ENCODE measurements at places on chromosomes 6 and 20. TPM values are rescaled to one million over a fixed set of nuclear protein-coding genes. Genes with fewer than 3 reads are reported as not detected.

DNA sequence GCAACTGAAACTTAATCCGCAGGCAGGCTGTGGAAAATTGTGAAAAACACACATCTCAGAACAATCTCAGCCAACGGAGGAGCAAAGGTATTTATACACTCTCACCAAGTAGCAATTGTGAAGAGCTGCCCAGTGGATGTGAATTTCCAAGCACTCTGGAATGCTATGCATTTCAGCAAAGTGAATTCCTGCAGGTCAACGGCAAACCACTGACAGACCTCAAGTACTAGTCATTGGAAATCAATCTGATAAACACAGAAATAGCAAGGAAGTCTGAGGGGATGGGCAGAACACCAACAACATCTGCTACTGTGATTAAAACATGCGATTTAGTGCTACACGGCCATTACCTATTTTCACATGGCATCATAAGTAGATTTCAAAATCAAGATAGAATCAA, 429.1 kb downstream of the HTR1B start:
- H3K27ac ChIP-seq, result peak overlapping the region; percentile 65
- H3K36me3 ChIP-seq, result peaks cover 2% of the 10 kb centered on the region
- no peak for DNase-seq
- no peaks in the 10 kb centered on the region for H3K27me3 ChIP-seq

The KCNB1 gene
- 0.98 TPM for total RNA-seq

The RBBP8NL gene
- 14.4 TPM for total RNA-seq

The PNLDC1 gene
- total RNA-seq, result not detected

- H3K36me3 ChIP-seq, result no peaks in the 10 kb centered on the region
- H3K4me1 ChIP-seq, result no peaks in the 10 kb centered on the region
- DNase-seq, result no peak
- H3K27ac ChIP-seq, result no peak overlapping the region
- H3K27me3 ChIP-seq, result peaks cover 9% of the 10 kb centered on the region
Measured at GRCh38 chr20:15485519-15485918, 1087.7 kb downstream of the KIF16B start.

DNA sequence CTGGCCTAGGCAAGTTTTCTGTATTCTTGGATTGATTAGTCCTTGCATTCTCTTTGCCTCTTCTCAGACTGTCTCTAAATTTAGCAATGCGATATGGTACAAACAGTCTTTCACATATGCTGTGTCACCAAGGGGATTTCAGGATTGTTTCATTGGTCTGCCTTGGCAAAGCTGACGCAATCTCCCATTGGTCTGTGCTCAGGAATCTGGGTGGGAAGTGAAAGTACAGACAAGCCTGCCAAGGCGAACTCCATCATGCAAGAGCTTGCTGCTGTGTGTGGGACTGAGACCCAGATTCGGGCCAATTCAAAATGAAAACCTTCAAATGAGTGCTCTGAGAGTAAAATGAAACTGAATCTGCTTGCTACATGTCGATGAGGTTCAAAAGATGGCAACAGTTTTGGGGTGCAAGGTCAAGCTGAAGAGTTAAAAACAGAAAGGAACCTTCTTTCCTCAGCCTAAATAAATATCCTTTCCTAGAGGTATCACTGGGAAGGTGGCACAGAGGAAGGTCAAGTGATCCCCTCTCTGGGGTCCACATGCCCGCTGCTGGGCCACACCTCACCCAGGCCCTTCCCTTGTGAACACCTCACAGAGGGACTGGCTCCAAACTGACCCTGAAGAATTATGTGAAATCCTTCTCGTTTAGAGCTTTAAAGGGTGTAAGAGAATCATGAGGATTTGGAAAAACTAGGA, 198.8 kb upstream of the PREP start:
- H3K36me3 ChIP-seq, result no peaks in the 10 kb centered on the region
- DNase-seq, result no peak
- no peak overlapping the region for H3K27ac ChIP-seq
- peaks cover 23% of the 10 kb centered on the region for H3K4me1 ChIP-seq
- H3K4me3 ChIP-seq, result no peak overlapping the region

- no peak overlapping the region for H3K27ac ChIP-seq
- no peak for DNase-seq
- no peak overlapping the region for H3K4me3 ChIP-seq
- no peaks in the 10 kb centered on the region for H3K27me3 ChIP-seq
Measured at GRCh38 chr6:130749402-130749801, 77.8 kb upstream of the SMLR1 start.

The RFX6 gene
- total RNA-seq, result 28.7 TPM

DNA sequence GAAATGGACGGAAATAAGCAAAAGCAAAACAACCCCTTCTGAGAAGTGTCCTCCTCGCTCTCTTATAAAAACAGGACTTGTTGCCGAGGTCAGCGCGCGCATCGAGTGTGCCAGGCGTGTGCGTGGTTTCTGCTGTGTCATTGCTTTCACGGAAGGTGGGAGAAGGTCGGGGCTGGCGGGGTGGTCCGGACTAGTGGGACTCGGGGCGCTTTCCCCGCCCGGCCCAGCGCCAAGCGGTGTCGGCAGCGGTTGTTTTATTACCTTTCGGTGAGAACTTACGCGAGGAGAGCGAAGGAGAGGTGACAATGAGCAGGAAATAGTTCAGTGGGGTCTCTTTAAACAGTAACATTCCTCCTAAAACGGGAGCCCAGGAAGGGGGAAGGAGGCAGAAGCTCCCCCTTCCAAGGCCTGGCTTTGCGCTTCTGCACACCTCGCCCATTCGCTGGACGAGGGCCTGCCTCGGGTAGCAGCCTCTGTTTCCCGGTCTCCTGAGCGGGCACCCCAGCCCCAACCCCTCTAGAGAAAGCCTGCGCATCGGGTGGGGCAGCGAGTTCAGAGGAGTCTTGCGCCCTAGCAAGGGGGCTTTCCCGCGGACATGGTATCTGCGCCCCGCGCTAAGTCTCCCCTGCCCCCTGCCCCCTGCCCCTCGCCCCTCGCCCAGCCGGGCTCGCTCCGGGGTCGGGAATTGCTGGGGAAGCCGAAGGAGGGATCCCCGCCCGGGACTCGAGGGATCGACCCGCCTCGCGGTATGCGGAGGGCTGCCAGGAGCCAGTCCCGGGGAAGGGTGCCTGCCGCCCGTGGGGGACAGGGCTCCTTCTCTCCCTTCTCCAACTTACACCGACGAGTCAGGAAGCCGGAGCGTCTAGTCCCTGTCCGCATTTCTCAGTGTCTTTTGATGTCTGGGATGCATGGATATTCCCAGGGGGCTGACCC, 1.2 kb upstream of the TBXT start:
- peaks cover 40% of the 10 kb centered on the region for H3K27me3 ChIP-seq
- DNase-seq, result no peak
- peak overlapping the region; percentile 36 for H3K27ac ChIP-seq
- peaks cover 7% of the 10 kb centered on the region for H3K4me1 ChIP-seq
- H3K4me3 ChIP-seq, result peak overlapping the region; percentile 71
- no peaks in the 10 kb centered on the region for H3K36me3 ChIP-seq

- DNase-seq, result no peak
- no peak overlapping the region for H3K4me3 ChIP-seq
- H3K27ac ChIP-seq, result no peak overlapping the region
- no peaks in the 10 kb centered on the region for H3K36me3 ChIP-seq
- peaks cover 21% of the 10 kb centered on the region for H3K27me3 ChIP-seq
- H3K4me1 ChIP-seq, result peaks cover 5% of the 10 kb centered on the region
Measured at GRCh38 chr6:162899148-162899547, 171.4 kb downstream of the PACRG start.

GRCh38 chr20:23541330-23541729, 27.0 kb downstream of the CST9L start:
- no peaks in the 10 kb centered on the region for H3K36me3 ChIP-seq
- DNase-seq, result no peak
- no peak overlapping the region for H3K4me3 ChIP-seq
- no peaks in the 10 kb centered on the region for H3K4me1 ChIP-seq
- H3K27ac ChIP-seq, result no peak overlapping the region

- no peak for DNase-seq
- no peaks in the 10 kb centered on the region for H3K27me3 ChIP-seq
- H3K36me3 ChIP-seq, result peaks cover 5% of the 10 kb centered on the region
- H3K27ac ChIP-seq, result no peak overlapping the region
Measured at GRCh38 chr6:48101290-48101689, 9.7 kb downstream of the PTCHD4 start.

GRCh38 chr6:1435806-1436205, 46.4 kb downstream of the FOXF2 start:
- peaks cover 36% of the 10 kb centered on the region for H3K27me3 ChIP-seq
- peaks cover 6% of the 10 kb centered on the region for H3K4me1 ChIP-seq

- H3K27ac ChIP-seq, result no peak overlapping the region
- H3K4me3 ChIP-seq, result no peak overlapping the region
- peaks cover 60% of the 10 kb centered on the region for H3K27me3 ChIP-seq
- DNase-seq, result no peak
Measured at GRCh38 chr20:2521369-2522305, 12.9 kb upstream of the ZNF343 start.

The ATXN1 gene
- 35.8 TPM for total RNA-seq

The TMEM74B gene
- total RNA-seq, result 21.9 TPM

The TBX18 gene
- total RNA-seq, result 1.3 TPM

The SAMD10 gene
- 12.8 TPM for total RNA-seq

The CLVS2 gene
- total RNA-seq, result 0.69 TPM

DNA sequence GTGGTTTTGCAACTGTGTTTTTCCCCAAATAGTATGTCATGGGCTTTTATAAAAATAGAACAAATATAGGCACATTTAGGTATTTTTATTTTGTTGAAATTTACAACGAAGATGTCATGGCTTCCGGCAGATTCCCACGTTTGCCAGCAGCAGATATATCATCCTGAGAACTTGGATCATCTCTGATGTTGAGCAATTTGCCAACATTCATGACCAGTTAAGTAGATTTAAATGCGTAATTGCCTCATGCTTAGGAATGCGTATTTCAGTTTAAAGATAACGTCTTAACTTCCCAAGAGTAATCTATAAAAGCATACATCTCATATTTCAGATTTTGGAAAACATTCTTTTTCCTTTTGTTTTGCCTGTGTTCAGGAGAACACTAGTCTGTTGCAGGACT, 457.8 kb downstream of the QKI start:
- no peaks in the 10 kb centered on the region for H3K36me3 ChIP-seq
- DNase-seq, result no peak
- H3K4me3 ChIP-seq, result no peak overlapping the region

The GNRH2 gene
- total RNA-seq, result 2.7 TPM

GRCh38 chr6:41836660-41837052, 49.2 kb downstream of the TOMM6 start:
- DNase-seq, result no peak
- no peak overlapping the region for H3K4me3 ChIP-seq
- H3K36me3 ChIP-seq, result peaks cover 7% of the 10 kb centered on the region

GRCh38 chr6:89121934-89122333, 4.1 kb upstream of the SRSF12 start:
- H3K4me3 ChIP-seq, result no peak overlapping the region
- H3K4me1 ChIP-seq, result peaks cover 4% of the 10 kb centered on the region
- H3K27ac ChIP-seq, result no peak overlapping the region
- no peaks in the 10 kb centered on the region for H3K27me3 ChIP-seq
- no peak for DNase-seq
- peaks cover under 1% of the 10 kb centered on the region for H3K36me3 ChIP-seq
